Stimulated activated CD4-positive, alpha-beta T cell treated with anti-CD3 and anti-CD28 coated beads, Interleukin-12 subunit alpha, Interleukin-12 subunit beta, amount 100 ng/mL, for 48 hours (primary cell): ENCODE measurements at places on chromosomes 4 and X.

DNA sequence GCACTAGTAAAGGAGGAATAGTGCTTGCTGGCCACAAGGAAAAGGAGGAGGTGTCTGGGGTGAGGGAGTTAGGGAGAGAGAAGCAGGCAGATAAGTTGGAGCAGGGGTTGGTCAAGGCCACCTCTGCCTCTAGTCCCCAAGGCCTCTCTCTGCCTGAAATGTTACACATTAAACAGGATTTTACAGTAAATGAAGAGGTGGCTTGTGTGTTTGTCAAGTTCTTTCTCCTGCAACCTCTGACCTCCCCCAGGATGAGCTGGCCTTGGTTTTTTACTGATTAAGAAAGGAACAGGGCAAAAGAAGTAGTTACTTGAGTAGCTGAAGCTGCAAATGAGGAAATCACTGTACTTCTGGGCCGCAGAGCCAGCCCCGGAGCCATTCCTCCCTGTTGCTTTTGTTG is 2.0 kb downstream of the GJB1 start:
- DNase-seq: no peak

DNA sequence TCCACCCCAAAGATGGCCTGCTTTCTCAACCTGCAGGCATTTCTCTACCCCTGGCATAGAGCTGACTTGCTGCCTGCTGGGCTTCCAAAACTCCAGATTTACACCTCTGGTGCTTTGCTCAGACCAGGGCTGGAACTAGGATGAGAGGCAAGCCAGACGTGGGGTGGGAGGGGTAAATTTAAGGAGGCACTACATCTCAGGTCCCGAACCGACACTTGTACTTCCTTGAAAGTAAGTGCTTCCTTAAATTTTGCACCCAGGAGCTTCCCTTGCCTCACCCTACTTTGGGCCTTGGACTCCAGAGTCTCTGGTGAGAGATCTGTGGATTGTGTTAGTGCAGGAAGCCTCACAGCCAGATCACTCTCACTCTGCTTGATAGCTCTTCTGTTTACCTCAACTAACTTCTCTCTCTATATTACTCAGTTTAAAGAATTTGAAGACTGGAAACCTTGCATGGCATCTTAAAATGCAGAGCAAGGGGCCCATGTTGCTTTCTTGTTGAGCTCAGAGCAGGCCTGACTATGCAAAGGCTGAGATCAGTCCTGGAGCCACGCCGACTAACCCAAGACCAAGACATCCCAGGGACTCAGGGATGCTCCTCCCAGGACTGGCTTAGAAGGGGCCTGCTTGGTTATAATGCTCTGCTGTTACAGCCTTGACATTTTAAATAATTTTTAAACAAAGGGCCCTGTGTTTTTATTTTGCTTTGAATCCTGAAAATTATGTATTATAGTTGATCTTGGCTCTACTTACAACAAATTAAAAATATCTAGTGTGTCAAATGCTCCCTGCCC is 145.0 kb upstream of the LEF1 start:
- no peak for DNase-seq

GRCh38 chrX:81205551-81205950 is 3.6 kb downstream of the SH3BGRL start:
- no peak for DNase-seq

GRCh38 chrX:150870029-150870428 is 28.4 kb downstream of the CD99L2 start:
- no peak for DNase-seq

- no peak for DNase-seq
Measured at GRCh38 chr4:185013417-185014125, 4.7 kb upstream of the HELT start.

GRCh38 chr4:46329118-46329976 is 60.6 kb downstream of the GABRA2 start:
- no peak for DNase-seq

DNA sequence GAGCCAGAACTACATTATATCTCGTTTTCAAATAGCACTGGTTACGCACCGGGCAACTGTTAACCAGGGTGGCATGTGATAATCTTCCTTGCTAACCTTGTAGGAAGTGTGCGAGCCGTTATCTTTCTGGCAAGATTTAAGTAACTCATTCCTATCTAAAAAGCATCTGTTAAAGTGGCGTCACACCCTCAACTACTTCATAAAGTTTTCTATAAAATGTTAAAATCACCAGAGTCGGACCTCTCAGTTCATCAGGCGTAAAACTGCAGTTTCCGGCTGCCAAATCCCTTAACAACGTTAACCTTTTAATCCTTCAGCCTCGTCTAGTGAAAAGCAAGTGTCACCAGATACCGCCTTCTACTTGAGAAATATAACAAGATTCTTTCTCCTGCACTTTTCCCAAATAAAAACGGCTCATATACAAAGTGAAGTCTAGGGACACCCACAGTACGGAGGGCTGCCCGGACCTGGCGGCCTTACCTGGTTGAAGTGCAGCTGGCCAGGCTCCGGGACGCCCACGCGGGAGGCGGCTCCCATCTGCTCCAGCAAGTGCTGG is 1.2 kb downstream of the SLC39A8 start:
- peak; percentile 60 for DNase-seq

DNA sequence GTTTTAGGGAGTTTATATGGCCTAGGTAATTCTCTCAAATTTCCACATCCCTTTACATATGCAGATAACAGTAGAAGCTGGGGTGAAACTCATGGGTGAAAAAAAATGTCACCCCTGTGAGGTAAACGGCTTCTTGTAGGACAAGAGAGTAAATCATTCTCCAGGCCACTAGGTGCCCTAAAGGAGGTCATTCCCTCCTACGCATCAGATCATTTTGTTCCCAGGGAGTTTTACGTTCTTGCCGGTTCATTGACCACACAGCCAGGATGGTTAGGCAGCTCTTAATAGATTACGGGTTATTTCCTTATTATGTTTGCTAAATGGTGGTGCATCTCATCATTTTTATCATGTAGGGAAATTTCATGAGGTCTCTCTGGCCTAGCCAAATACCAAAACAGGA is 225.8 kb upstream of the NOCT start:
- DNase-seq: no peak

DNA sequence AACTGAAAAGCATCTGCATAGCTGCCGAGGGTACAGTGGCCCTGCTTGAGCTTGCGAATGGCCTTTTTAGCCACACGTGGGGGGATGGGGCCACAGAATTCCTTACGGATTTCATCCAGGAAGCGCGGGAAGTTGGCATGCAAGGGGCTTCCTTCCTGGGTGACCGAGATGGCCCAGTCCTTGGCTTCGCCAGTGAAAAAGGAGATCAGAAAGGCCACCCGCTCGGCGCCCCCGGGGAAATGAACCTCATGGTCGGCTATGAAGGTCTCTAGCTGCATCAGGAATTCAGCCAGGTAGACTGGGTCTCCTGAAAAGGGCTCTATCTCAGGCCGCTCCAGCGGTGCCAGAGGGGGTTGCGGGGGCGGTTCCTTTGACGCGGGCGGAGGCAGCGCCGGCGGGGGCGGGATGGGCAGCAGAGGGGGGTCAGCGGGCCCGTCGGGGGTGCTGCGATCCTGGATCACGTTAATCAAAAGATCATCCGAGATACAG is 909 bp downstream of the RTL5 start:
- DNase-seq: no peak

GRCh38 chr4:6360385-6360784 is 90.7 kb downstream of the WFS1 start:
- DNase-seq: no peak

- no peak for DNase-seq
Measured at GRCh38 chr4:104811727-104812126, 317.0 kb upstream of the CXXC4 start.

GRCh38 chrX:69297506-69297905 is 132.3 kb upstream of the PJA1 start:
- no peak for DNase-seq

DNA sequence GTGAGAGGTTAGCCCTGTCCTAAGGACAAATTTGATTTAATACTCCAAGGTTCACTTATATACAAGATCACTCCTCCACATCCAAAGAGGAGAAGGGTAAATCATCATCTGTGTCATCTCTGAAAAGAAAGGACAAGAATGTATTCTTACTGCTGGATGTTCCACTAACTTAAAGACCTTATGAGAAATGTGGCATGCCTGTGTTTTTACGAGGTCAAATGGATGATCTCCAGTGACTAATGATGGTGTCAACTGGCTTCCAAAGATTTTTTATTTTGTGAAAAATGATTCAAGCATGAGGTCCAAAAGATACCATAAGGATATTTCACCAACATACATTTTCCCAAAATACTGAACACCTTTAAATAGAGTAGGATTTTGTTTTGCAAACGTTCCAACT is 143.4 kb downstream of the PTCHD1 start:
- DNase-seq: no peak

DNA sequence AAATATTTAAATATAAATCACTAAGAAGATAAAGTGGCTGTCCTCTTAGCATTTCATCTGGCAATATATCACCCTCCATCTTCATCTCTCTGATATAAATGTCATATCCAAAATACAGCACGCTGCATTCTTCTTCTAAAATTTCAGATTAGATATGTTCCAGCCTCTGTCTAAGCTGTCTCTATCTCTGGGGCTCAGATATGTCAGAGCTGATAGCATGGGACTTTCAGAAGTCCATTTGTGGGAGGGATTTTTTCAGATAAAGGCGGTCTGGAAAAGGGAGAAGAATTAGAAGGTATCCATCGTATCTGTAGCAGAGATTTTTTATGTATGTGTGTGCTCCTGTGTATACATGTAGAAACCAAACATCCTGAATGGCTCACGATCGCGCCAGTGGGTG is 25.0 kb upstream of the CD38 start:
- DNase-seq: no peak

GRCh38 chrX:119475389-119476101 is 7.3 kb downstream of the SLC25A5 start:
- DNase-seq: no peak

DNA sequence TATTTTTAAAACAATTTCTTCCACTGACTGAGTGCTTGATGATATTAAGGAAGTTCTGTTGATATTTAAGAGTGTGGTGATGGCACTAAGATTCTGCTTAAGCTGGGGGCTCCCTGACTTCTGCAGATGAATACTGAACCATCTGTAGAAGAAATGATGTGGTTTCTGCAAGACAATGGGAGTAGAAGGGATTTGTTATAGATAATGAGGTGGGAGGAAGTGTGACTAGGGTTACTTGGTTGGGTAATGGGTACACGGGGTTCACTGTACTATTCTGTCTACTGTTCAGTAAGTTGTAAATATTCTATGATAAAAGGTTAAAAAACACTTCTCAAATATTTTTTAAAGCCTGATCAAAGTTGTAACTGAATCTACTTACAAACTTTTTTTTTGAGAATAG is 60.9 kb upstream of the TXK start:
- DNase-seq: no peak

DNA sequence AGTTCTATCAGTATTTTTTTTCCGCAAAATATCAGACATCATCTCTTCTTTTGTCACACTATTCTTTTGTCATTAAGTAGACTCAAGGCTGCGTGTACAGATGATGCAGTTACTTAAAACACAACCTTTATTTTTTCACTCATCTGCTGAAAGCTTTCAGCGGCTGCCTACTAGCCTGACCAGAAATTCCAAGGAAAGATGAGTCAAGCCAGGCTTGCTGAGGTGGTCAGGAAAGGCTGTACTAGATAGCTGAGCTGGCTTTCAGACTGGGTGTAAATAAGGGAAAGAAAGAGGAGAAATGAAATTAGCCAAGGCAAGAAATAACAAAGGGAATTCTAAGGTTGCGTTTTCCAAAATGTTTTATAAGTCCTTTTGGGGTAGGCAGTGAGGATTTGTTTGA is 17.9 kb downstream of the STK26 start:
- DNase-seq: no peak

- DNase-seq: no peak
Measured at GRCh38 chr4:8293131-8293975, 23.8 kb downstream of the HTRA3 start.

DNA sequence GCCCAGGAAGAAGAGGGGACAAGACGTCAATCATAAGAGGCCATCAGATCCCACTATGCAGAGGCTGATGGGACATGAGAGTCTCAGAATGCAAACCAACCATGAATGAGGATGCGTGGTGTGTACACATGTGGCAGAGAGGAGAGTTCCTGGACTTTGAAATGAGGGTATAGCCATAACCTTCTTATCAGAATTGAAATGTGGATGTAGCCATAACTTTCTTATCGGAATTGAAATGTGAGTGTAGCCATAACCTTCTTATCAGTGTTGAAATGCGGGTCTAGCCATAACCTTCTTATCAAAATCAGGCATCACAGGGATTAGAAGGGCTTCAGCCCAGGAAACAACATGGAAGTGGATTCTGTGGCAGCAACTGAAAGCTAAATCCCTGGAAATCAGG is 415.5 kb upstream of the FAT1 start:
- no peak for DNase-seq

DNA sequence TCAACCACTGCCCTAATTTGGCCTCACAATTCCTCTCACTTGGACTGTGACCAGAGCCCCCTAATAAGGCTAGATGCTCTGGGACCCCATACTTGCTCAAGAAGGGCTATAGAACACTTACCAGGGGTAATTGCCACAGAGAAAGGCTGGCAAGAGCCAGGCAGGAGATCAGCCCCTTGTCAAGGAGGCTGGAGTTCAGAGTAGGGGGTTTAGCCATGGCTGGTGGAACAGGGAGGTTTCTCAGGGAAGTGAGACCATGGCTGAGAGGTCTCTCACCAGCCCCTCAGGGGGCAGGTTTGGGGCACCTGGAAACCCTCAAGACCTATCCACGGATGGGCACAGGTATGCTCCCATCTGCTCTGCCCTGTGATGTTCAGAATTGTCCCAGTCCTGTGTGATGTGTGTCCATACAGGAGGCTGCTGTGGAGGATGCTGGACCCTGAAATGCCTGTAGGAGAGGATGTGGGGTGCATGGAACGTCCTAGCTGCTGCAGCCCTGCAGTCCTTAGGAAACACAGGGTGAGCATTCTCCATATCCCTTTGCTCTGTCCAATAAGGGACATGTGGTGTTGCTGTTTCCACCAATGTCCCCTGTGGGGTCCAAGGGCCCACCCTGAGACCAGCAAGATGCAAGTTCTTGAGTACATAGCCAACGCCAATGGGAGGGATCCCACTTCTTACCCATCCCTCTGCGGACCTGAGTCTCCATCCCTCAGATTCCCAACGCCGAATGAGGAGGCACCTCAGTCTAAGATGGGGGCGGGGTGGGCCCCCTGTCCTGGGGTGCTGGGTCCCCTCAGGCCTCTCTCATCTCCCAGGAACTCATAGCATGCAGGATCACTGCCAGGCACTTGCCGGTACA is 16.4 kb upstream of the HSFX1 start:
- DNase-seq: no peak

GRCh38 chrX:10945498-10945897 is 165.6 kb upstream of the HCCS start:
- no peak for DNase-seq

GRCh38 chr4:155780775-155781174 is 22.0 kb downstream of the GUCY1B1 start:
- no peak for DNase-seq

DNA sequence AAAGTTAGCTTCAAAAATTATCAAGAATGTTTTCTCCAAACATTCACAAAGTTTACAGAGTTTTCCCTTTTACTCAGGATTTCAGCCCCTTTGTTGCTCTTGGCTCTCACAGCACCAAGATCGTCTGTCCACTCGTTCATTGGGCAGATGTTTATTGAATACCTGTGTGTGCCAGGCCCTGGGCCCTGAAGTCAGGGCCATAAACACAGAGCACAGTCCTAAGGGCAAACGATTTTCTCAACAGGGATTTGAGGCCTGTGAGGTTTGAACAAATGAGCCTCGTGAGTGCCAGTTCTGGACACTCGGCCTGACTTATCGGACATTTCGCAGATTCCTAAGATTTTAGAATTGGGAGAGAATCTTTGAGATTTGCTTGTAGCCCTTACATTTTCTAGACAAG is 142.1 kb downstream of the TBL1X start:
- DNase-seq: no peak

GRCh38 chr4:105369988-105370387 is 103.9 kb downstream of the PPA2 start:
- no peak for DNase-seq

GRCh38 chr4:1793496-1793840 is 375 bp downstream of the FGFR3 start:
- no peak for DNase-seq
